Mesothelial cell of epicardium (in vitro differentiated cells): ENCODE measurements at places on chromosomes 13 and 19.

DNA sequence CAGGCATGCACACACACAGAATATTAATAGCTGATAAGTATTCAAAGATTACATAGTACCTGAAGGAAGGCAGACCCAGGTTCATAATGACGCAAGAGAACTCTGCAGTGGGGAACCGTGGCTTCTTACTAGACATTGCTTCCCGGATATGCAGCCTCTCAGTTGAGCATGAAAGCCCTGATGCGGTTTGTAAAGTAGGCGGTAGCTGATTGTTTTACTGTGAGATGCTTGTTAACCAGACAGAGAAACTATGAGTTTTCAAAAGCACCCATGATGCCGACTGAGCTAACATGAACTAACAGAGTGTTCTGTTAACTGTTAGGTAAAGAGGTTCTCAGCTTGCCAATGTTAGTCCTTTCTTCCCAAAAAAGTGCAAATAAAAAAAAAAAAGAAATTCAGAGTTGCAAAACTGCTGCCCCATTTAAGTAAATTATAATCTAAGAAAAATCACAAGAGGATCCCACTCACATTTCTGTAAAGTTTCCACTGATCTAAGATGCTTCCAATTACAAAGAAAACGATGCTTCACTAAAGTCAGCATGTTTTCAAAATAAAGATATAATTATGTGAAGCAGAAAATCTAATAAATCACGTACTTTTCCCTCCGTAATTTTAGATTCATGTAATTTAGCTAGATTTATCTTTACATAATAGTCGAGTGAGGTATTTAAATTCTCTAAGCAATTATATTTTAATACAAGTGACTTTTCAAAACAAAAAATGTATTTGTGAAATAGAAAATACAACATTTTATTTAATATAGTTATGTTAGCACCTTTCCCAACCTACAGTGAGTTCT is 2.2 kb downstream of the FLT1 start:
- no peak for DNase-seq

GRCh38 chr13:113490496-113491417 is at the start of gene DCUN1D2:
Gene DCUN1D2, minus strand, starts transcription at chr13:113490711. Its CDS starts 42 bp downstream, at chr13:113490669.
- peak; percentile 90 for DNase-seq

- no peak for DNase-seq
These were observed 9.0 kb downstream of the PPP1R14A start for GRCh38 chr19:38247126-38247525.

DNA sequence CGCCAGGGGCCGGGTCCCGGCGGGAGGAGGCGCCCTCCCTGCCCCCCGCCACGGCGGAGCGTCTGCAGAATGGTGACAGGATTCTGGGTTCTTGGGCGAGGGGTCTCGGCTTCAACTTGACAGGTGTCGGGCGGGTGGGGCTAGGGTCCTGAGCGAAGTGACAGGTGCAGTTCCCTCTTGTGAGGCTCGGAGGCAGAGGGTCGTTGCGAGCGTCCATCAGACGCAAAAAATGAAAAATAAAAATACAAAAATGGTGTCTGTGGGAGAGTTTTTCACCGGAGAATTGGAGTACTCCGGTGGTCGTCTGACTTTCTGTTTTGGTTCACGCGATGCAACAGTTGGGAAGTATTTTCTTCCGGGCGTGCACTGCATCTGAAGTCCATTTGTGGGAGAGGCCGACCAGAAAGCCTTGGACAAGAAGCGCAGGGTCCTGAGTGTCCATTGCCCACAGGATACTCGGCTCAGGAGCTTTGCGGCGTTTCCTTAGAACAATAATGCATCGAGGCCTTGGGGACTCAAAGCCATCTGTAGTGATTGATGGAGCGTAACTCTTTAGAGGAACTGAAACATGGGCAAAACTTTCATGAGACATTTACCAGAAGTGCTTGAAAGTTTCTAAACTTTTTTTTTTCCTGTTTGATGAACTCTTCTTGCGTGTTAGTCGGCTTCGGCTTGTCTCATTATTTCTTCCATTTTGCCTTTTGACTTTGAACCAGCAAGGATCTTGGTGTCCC is 759 bp downstream of the RB1 start:
- no peak for DNase-seq

GRCh38 chr19:1250437-1251260 is 2.3 kb downstream of the MIDN start:
- peak; percentile 65 for DNase-seq

DNA sequence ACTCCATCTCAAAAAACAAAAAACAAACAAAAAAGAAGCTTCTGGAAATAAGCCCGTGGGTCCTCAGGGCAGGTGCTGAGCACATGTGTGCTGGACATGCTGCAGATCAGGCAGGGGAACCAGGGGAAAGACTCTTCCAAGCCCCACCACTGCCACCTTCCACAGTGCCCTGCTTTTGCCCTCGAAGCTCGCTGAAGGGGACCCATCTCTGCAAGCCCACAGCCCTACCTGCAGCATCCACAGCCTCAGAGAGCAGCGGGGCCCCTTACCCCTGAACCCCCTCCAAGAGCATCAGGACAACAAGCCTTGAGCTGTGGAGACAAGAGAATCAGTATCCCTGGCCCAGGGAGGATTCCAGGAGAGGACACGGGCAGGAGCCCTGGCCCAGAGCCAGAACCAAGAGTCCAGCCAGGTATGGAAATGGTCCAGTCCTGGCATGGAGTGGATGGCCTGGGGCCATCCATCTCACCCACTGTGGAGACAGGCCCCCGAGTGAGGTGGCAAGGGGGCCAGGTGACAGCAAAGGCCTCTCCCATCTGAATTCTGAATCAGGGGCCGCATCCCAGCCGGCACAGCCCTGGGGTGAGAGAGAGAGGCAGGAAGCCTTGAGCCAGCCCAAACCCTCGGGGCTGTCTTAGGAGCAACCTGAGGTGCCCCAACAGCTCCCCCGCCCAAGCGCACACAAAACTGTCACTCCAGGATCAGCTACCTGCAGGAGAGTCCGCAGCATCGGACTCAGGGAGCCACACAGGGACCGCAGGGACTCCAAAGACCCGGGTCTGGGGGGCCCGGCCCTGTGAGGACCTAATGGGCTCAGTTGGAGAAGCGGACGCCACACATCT is 51.8 kb upstream of the TPM4 start:
- DNase-seq = no peak

- no peak for DNase-seq
These were observed 14.0 kb downstream of the GRAMD1A start for GRCh38 chr19:35013820-35014754.

- DNase-seq = no peak
These were observed 115.4 kb downstream of the ABCC4 start for GRCh38 chr13:95185851-95186250.

DNA sequence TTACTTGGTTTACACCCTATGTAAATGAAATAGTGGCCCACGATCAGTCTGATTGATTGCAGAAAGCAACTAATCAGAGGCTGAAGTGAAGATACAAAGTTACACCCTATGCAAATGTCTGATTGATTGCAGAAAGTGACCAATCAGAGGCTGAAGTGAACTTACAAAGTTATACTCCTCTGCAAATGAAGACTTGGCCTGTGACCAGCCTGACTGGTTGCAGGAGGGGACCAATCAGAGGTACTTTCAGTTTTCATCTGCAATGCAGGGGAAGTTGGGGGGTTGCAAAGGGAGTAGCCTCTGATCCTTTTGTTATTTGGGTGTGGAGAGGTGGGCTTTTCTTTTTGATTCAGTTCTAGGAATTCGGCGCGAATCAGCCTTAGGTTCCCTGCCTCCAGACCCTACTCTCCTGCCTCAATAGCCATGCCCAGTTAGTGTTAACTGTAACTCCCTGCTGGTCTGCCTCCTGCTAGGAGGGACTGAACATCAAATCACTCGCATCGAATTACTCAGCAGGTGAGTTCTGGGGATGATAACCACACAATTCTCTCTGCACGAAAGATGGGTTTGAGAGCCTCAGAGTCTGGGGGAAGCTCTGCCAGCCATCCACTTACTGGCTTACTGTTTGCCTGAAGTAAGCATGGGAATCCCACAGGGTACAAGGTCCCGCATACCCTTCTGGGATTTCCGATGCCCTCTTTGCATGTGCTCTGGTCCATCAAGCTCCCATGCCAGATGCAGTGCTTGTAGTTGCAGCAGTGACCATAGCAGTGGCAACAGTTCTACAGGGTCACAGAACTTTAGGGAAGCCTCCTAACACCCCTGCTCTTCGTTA is 7.5 kb downstream of the ARL11 start:
- no peak for DNase-seq

DNA sequence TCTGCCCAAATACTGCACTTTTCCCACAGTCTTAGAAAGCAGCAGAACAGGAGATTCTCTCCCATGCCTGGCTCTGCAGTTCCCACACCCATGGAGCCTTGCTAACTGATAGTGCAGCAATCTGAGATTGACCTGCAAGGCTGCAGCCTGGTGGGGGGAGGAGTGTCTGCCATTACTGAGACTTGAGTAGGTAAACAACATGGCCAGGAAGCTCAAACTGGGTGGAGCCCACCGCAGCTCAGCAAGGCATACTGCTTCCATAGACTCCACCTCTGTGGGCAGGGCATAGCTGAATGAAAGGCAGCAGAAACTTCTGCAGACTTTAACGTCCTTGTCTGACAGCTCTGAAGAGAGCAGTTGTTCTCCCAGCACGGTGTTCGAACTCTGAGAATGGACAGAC is 358.5 kb upstream of the PCDH9 start:
- no peak for DNase-seq

GRCh38 chr19:8396563-8397203 is 6.5 kb downstream of the RAB11B start:
- DNase-seq = no peak

DNA sequence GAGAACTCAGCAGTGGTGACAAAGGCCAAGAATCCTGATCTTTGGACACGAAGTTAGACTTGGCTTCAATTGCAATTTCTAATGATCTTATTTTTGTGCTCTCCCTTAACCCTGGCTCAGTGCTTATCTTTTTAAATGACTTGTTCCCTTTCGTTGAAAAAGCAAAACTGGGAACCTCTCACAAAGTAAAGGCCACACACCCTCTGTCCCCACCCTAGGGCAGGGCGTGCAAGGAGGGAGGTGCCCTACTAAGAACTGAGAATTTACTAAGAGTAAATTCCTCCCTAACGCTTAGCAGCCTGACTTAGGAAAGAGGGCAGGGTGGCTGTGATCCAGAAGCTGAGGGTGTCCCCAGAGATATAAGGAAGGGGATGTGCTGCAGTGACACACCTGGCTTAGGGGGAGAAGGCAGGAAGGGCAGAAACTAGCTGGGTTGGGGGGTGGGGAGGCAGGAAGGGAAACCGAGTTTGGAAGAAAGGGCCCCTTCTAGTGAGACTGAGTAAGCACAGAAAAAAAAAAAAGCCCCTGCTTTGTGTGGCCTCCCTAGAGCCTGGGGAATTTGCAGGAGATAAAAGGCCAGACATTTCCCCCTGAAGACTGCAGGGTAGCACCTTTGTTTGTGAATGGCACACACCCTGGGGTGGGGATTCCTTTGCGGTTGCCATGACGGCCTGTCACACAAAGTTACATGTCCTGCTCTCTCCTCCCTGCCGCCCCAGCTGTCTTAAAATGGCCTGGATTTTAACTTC is 435.1 kb downstream of the EFNB2 start:
- DNase-seq = no peak

- DNase-seq = no peak
These were observed 1.5 kb upstream of the WDR88 start for GRCh38 chr19:33130433-33130832.

DNA sequence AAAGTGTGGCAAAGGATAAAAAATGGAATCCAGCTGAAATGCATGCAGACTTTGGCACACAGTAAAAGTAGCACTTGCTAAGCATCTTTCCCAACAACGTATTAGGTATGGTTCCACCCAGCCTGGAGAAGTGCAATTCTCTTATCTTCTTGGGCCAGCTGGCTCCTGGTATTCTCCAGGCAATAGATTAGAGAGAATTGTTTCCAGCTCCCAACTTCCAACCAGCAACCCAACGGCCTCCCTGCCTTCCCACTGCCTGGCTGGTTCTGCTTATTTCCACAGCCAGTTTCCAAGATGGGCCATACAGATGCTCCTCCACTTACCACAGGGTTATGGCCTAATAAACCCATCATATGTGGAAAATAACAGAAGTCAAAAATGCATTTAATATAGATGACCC is 133.4 kb downstream of the OXGR1 start:
- DNase-seq = no peak

- peak; percentile 80 for DNase-seq
These were observed at the start of gene PLIN5 for GRCh38 chr19:4534836-4535658. Gene PLIN5, minus strand, starts transcription at chr19:4535224. Its CDS starts 1,150 bp downstream, at chr19:4534074.

- no peak for DNase-seq
These were observed 85.8 kb downstream of the EPSTI1 start for GRCh38 chr13:42906257-42906656.

DNA sequence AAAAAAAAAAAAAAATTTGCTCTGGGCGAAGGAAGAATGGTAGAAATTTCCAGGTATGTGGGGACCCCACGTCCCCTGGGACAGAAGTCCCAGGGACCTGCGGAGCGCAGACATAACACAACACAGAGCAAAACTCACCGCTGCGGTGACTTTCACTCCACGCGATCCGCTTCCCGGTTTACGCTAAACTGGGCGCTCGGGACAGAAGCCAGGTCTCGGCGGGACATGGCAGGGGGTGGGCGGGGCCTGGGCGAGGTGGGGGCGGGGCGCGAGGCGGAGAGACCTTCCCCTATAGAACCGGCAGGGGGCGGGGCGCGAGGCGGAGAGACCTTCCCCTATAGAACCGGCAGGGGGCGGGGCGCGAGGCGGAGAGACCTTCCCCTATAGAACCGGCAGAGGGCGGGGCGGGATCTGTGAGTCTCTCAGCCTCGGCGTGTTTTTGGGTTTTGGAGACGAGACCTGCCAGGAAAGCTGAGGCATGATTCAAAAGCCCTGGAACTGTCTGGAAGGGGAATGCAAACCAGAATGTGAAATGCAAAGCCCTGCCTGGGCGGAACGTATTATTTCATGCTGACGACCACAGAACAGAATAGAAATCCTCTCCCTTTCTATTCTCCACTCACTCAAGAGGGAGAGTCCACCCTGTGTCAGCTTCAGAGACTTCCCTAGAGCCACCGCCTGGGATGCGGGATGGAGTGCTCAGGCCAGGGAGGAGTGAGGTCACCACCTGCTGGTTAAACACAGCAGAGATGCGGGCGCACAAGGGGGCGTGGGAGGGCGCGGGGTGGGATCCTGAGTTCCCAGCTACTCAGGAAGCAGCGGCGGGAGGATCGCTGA is 20.2 kb upstream of the ERVV-1 start:
- DNase-seq = peak; percentile 81

- no peak for DNase-seq
These were observed 79.3 kb downstream of the PTPRS start for GRCh38 chr19:5261156-5261890.

DNA sequence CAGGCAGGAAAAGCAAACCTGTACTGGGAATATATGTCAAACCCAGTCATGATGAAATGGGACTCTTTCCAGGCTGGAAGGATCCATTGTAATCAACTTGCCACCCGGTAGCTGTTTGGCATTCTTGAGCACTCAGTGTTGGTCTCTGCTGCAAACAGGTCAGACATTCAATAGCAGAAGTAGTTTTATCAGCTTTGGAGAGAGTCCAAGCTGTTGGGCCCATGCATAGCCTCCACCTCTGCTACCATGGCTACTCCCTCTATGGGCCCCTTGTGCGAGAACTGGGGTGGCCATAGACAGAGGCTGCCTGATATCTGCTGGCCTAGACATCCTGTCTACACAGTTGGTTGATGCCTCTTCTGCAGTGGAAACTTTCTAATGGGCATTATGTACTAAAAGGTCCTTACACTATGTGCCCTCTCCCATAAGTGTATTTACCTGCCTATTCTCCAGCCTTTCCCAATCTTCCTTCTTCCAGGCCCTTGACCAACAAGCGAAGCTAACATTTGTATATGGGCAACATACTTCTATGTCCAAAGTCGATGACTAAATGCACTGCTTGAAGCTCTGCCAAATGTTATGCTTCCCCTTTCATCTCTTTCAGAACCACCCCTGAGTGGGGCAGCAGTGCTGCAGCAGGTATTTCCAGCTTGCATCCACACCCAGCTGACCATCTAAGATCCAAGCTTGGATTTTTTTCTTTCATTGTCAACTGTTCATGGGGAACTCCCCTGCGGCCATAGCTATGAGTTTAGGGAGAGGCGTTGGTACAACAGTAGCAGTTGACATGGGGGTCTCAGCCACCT is 5.3 kb upstream of the RNF6 start:
- no peak for DNase-seq
